ENCODE measurements at places on chromosomes 16 and 17.
A peak's percentile ranks its signal among the peaks of the same experiment; 100 is the strongest.

- DNase-seq = peak; percentile 94
Measured at GRCh38 chr16:15672514-15673167, 22.6 kb downstream of the NDE1 start.

- DNase-seq = no peak
Measured at GRCh38 chr16:57216968-57217367, 28.1 kb upstream of the ARL2BP start.

DNA sequence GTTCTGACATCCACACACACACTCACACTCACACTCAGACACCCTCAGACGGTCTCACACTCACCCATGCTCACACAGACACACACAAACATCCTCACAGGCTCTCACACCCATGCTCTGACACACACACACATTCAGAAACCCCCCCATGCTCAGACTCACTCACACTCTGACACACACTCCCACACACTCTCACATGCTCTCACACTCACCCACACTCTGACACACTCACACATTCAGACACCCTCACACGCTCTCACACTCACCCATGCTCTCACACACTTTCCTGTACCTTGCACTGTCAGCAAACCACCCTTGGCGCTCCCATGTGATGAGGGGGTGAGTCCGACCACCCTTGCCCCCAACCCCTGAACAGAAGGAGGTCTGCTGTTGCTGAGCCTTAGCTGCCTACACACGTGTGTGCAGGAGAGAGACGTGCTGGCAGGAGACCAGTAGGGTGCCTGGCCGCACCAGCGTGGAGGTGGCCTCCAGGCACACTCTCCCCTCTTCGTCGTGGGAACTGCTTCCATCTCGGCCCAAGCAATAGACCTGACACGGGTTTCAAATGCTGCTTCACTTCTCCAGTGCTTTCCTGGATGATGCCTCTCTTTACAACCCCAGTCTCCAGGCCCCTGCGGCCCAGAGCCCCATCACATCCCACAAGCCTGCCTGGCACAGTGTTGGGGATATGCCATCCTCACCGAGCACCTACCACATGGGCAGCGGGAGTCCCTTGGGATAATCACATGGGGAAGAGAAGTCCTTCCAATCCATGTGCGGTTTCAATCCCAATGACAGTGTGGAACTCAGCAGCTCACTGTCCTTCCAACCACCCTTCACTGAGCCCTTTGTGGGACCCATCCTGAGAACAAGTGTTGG lies 267.8 kb upstream of the FOXF1 start:
- no peak for DNase-seq

- DNase-seq = no peak
Measured at GRCh38 chr17:7775051-7775450, 57.5 kb downstream of the DNAH2 start.

DNA sequence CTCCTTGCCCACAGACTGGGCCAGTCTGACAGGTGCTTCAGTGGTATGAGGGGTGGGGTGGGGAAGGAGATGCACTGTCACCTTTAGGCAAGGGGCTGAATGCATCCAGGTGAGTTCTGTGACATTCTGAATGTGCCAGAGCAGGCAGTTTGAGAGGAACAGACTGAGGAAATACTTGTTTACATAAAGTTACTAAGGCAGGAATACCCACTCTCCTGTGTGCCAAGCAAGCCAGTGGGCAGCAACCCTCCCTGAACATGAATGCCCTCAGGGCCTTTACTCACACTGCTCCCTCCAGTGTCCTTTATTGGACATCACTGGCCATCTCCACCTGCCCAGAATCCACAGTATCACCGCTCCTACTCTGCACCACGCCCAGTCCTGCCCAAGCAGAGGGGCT lies 33.1 kb upstream of the ULK2 start:
- no peak for DNase-seq

GRCh38 chr17:76038050-76038449 lies 10.9 kb upstream of the EVPL start:
- peak; percentile 21 for DNase-seq

DNA sequence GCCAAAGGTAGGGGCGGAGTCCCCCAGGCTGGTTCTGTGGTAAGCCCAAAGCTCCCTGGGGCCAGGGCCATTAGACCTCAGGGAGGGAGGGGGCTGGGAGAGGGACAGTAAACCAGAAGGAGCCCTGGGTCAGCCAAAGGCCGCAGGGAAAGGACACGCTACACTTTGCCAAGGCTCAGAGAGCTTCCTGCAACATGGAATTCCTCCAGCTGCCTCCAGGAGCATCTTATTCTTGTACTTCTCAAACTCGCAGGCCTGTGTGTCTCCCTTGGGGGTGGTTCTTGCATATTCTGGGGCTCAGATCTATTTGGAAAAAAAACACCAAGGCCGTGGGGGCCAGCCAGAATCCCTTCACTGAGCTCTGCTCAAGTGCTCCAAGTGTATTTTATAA lies 25.1 kb downstream of the AKAP1 start:
- DNase-seq = no peak
